GM13977 (cell line): ENCODE measurements at places on chromosomes 4 and X.

DNA sequence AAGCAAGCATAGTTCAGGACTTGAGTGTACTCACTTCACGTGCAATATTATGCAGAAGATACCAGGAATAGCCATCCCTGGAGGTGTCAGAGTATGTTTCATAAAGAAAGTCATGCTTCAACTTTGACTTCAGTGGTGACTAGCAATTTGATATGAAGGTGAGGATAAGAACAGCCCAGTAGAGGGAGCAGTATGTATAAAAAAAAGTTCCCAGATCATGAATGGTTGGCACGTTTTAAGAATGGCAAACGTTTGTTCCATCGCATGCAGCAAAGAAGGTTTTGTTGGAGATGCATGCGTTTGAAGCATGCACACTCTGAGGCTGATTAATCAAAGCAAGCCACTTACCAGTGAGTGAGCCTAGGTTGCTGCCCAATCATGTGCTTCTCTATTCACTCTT lies 33.5 kb upstream of the SLITRK4 start:
- DNase-seq: no peak

- no peak for DNase-seq
Observed at GRCh38 chr4:140980426-140981200, 152.7 kb downstream of the RNF150 start.

DNA sequence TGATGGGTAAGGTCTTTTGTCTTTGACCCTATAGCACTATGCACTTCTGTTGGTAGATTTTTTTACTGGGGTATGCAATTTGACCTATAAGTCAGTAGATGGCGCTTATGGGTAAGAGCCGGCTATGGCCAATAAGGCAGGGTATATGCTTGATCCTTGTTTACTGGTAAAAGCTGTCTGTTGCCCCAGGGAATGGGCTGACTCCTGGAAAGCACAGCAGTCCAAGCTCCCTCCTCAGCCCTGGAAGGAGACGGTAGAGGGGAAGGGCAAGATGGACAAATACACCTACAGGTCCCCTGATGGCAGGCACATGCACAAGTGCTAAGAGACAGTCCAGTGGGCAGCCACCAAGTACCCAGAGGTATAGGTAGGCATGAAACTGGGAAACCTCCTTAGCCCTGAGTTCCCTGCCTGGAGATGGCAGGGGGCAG lies 63.7 kb downstream of the ADAMTS3 start:
- peak; percentile 13 for DNase-seq

- DNase-seq: no peak
Observed at GRCh38 chr4:41174444-41174843, 39.9 kb downstream of the APBB2 start.

DNA sequence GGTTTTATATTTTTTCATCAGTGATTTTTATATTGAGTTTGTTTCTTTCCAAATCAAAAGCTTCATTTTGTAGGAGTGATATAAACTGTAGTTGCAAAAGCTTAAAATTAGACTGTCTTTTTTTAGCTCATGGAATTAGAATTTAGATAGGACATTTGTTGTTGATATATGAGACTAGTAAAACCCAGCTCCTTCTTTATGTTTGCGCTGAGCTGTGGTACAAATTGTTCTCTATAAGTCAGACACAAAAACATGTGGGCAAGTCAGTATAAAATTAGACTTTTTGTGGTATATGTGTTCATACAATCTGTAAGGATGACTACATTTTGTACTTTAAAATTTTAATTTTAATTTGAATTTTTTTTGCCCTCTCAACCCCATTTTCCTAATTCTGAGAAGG lies 18.3 kb downstream of the FHIP1A start:
- DNase-seq: no peak

DNA sequence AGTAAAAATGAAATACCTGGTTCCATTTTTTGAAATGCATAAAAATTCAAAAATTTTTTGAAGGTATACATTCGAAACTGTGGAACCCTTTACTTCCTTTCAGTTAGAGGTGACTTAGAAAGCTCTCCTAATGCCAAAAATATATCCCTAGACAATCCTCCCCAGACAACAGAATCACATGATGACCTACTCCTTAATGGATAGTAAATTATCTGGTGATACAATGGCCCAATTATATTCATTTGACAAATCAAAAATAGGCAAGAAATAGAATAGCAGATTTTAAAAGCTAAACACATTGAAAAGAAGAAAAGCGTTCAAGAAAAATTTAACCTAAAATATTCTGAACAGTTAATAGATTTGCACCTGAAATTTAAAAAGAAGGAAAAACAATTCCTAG lies 3.5 kb upstream of the UGT2A2 start:
- DNase-seq: no peak

DNA sequence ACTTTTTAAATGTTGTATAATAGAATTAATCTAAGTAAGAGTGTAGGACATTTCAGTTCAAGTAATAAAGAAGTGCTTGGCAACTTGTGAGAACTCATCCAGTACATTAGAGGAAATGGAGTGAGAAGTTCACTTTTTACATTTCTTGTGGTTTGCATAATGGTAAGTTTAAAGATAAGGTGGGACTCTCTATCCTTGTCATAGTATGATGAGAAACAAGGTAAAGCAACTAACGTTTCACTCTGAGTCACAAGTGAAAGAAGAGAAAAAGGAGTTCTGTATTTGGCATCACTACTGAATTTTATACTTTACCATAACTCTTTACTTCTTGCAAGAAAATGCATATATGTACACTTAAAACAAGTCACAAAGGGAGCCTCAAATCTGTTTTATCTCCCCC lies 219.4 kb downstream of the SLC4A4 start:
- peak; percentile 3 for DNase-seq

DNA sequence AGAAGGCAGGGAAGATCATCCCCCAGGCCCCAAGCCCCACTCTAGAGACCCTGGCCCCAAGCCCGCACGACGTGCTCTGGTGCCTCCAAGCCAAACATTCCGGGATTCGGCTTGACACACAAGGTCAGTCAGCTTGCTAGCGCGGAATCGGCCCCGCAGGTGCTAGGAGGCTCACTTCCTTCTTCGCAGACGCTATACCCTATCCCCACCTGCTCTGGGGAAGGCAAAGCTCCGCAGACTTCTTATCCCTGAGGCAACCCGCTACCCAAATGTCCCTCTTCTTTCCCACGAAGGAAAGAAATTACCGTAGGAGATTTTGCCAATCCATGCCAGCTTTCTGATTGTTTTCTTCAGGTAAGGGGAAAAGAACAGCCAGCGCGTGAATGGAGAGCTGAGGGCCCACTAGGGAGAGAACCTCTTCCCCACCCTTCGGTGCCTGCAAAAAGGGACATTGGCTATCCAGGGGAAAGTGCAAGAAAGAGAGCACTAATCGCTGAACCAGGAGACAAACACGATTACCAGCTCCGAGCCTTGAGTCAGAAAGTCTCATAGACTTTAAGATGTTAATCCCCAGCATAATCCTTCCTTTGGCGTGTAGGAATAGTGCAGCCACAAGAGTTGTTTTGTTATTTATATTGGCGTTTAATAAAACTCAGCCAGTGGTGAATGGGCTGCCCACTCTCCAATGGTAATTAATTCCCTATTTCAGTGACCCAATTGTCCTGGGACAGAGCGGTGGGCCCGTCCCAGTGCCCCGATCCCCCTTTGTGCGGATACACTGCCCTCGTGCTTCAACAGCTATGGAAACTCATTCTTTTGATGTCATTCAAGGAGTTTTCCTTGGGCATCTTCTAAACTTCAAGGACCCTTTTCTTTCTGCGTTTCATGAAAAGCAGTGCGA lies 5.4 kb upstream of the NEUROG2 start:
- DNase-seq: no peak

- no peak for DNase-seq
Observed at GRCh38 chr4:26632916-26633315, 49.0 kb downstream of the TBC1D19 start.

DNA sequence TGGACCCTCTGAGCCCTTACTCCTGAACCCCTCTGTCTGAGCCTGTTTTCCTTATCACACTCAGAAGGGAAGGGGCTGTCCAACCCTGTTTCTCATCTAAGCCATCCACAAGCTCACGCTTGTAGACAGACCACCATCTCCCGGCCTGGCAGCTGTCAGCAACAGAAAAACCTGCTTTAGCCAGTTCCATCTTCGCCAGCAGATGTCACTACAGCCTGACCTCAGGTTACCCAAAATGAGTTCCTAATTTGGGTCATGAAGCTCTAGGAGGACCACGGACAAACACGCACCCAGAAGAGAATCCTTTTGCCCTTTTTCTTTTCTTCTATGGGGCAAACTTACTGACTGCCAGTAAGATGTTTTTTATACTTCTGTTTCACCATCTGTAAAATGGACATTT lies 445.4 kb downstream of the BCOR start:
- DNase-seq: peak; percentile 49

DNA sequence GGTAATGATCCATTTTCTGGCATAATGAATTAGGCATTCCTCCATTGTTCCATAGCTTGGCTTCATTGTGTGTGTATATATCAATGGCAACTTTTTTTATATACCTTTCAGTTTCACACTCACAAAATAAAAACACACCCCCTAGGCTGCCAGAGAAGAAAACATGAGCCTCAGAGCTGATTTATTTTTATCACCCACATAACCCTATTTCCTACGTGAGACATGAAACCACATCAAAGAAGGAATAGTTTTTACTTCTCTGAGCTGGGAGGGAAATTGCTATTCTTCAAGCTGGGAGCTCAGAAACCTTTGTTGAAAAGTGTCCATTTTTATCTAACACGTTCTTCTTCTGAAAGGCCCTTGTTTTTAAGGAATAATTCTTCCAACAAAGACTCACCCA lies 126.7 kb upstream of the RAI2 start:
- no peak for DNase-seq

GRCh38 chr4:163200727-163201349 lies 34.1 kb upstream of the NAF1 start:
- no peak for DNase-seq

- DNase-seq: peak; percentile 69
Observed at GRCh38 chrX:23952984-23953907, 45.4 kb downstream of the CXorf58 start.

DNA sequence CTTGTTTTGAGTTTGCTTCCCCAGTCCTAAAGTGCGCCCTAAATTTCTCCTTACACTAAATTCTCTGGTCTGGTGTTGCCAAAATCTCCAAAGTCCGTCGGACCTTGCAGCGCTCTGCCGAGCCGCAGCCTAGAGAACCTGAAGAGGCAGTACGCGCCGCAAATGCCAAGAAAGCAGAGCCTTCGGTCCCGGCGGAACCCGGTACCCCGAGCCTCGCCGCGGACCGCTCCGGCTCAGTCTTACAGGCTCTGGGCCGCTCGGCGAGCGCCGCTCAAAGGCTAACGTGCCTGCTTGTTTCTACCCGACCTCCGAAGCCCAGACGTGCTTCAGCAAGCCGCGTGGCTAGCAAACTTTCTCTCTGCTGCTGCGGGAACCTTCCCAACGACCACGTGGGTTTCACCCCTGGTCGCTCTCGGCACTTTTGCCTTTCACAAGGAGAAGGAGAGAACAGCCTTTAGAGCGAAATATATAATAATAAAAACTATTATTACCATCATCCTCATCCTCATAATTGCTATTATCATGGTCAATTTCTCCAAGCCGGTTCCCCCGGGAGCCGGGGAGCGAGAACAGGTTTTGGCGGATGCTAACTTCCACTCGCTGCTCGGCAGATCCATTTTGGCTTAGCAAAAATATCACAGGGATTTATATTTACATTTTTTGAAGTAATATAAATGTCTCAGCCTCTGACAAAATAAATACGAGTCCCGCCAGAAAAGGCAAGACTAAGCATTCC lies 2.2 kb upstream of the HTR2C start:
- DNase-seq: no peak

DNA sequence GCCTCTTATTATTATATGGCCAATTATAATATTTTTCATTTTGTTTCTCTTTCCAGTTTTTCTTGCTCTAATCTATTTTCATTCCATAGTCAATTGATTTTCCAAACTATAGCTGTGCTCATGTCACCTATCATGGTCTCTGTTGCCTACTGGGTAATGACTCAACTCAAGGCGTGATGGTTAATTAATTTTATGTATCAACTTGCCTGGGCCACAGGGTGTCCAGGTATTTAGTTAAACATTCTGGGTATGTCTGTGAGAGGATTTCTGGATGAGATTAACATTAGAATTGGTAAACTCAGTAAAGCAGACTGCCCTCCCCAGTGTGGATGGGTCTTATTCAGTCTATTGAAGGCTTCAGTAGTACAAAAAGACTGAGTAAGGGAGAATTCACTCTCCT lies 9.9 kb downstream of the FHIP1A start:
- DNase-seq: no peak

GRCh38 chr4:113783289-113783688 lies 21.8 kb upstream of the CAMK2D start:
- no peak for DNase-seq

- DNase-seq: no peak
Observed at GRCh38 chr4:169070071-169070894, 60.2 kb upstream of the CBR4 start.

- DNase-seq: no peak
Observed at GRCh38 chrX:119132961-119133360, 5.3 kb upstream of the KIAA1210 start.

GRCh38 chrX:48937054-48937907 lies 18.5 kb upstream of the PIM2 start:
- peak; percentile 70 for DNase-seq

GRCh38 chr4:98939892-98940298 lies 11.0 kb upstream of the EIF4E start:
- DNase-seq: no peak

DNA sequence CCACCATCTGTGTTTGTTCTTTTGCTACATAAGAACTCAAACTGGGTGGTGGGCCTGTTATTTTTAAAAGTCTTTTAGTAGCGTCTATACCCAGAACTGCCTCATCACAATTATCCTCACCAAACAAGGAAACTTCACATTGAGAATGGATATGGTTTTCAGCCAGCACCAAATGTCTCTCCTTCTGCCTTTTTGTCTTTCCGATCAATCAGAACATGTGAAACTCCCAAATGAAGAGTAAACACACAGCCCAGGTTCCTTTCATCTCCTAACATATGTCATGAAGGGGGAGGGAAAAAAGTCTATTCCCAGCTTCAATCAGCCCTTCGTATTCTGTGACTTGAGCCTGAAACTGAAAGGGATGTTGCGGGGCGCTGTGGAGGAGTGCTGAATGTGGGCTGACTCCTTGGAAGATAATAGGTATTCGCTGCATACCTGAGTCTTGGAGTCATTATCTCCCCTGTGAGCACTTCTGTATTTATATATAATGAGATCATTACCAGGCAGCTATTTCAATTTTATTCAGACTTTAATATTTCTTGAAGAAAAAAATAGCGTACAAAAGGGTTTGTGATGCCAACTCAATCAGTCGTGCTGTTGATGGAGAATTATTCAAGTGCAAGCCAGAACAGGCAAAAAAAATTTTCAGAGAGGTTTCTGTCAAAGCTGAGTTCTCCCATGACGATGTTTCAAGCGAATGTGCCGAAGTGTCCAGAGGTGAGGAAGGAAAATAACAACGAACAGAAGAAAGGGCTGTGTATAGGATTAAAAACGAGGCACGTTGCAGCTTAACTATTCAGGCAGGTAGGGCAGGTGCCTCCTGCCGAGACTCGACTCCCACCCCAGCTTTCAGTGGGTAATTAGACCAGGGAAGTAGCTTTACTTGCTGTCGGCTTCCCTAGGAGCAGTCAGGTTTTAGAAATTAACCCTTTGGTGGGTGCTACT lies 163.9 kb upstream of the NOCT start:
- DNase-seq: no peak
